Activated CD4-positive, alpha-beta T cell treated with anti-CD3 and anti-CD28 coated beads, Interleukin-2, amount 50 U/mL, for 24 hours (primary cell): ENCODE measurements at places on chromosomes 3 and 15.
A peak's percentile ranks its signal among the peaks of the same experiment; 100 is the strongest.

DNA sequence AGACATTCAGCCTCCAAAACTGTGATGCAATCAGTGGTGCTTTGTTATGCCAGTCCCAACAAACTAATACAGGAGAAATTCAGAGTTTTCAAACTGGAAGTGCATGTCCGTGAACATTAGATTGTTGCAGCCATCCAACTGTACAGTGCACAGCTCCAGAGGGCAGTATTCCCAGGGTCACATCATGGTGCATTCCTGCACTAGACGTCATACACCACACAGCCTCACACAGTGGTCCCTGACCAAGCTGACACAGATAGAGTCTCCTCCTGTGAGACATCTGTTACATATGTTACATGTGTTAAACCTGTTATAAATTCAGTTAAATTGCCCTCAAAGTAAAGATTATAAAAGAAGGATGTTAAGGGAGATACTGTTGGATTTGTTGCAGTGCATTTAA lies 209.0 kb downstream of the LRRN1 start:
- DNase-seq = no peak

DNA sequence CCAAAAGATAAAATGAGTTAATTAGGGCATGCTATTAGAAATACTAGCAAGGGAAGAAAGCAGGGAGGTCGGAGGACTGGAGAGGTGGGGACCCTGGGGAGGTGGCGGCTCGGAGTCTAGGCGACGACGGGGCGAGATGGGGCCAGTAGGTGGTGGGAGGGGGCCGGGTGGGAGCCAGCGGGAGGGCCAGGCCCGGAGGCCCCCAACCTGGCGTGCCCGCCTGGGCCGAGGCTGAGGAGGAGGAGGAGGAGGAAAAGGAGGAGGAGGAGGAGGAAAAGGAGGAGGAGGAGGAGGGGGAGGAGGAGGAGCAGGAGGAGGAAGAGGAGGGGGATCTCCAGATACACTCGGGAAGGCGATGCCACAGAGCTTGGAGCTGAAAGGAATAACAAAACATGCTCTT lies 426.2 kb downstream of the NR2F2 start:
- DNase-seq = no peak

- DNase-seq = no peak
These were observed 57.1 kb downstream of the ERC2 start for GRCh38 chr3:56411166-56411565.

GRCh38 chr3:135633078-135633477 lies 332.4 kb upstream of the PPP2R3A start:
- no peak for DNase-seq

DNA sequence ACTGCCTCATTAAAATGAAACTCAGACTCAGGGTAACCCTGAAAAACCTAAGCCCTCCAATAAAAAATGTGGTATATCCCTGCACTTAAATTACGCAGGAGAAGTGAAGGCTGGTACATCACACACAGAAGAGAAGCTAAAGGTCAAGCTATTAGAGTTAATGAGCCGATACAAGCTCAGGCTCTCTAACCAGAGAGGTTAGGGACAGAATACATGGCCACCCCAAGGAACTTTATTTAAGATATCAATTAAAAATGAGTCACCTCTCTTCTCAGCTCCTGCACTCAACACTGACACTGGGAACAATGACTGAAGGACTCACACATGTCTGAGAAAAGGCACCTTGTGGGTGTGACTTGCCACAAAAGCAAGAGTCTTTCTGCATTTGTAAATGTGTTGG lies 800.6 kb upstream of the CFAP20DC start:
- no peak for DNase-seq

DNA sequence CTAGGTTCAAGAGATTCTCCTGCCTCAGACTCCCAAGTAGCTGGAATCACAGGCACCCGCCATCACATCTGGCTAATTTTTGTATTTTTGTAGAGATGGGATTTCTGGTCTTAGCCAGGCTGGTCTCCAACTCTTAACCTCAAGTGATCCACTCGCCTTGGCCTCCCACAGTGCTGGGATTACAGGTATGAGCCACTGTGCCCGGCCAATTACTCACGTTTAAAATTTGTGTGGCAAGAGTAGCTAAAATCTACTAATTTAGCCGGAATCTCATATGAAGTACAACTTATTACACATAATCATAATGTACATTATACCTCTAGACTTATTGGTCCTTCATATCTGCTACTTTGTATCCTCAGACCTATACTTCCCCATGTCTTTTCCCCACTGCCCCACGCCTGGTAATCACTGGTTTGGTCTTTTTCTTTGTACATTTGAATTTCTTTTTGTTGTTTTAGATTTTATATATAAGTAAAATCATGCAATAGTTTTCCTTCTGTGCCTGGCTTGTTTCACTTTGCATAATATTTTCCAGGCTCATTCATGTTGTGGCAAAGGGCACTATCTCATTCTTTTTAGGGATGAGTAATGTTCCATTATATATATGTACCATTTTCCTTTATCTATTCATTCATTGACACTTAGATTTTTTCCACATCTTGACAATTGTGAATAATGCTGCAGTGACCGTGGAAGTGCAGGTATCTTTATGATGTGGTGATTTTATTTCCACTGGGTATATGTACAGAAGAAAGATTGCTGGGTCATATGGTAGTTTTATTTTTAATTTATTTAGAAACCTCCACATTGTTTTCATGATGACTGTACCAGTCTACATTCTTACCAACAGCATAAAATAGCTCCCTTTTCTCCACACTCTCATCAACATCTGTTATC lies 605.0 kb upstream of the CBLB start:
- peak; percentile 23 for DNase-seq

- no peak for DNase-seq
These were observed 141.0 kb upstream of the MYRIP start for GRCh38 chr3:39668420-39668819.

- DNase-seq = no peak
These were observed 17.9 kb upstream of the FAN1 start for GRCh38 chr15:30885814-30886213.

- no peak for DNase-seq
These were observed 117.7 kb downstream of the DNAJB8 start for GRCh38 chr3:128348805-128349531.

GRCh38 chr3:168025076-168025475 lies 70.6 kb downstream of the GOLIM4 start:
- no peak for DNase-seq

- DNase-seq = no peak
These were observed 1.5 kb upstream of the LIPC start for GRCh38 chr15:58430224-58430787.

GRCh38 chr3:100556673-100557310 lies 52.6 kb upstream of the ADGRG7 start:
- no peak for DNase-seq

DNA sequence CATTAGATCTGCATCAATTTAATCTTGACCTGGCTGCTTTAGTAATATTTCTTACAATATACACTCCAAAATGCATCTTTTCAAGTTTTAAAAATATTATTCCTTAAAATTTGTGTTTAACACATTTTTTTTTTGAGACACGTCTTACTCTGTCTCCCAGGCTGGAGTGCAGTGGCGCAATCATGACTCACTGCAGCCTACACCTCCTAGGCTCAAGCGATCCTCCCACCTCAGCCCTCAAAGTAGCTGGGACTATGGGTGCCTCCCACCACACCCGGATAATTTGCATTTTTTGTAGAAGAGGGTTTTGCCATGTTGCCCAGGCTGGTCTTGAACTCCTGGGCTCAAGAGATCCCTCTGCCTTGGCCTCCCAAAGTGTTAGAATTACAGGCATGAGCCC lies 73.6 kb downstream of the ETV5 start:
- no peak for DNase-seq

DNA sequence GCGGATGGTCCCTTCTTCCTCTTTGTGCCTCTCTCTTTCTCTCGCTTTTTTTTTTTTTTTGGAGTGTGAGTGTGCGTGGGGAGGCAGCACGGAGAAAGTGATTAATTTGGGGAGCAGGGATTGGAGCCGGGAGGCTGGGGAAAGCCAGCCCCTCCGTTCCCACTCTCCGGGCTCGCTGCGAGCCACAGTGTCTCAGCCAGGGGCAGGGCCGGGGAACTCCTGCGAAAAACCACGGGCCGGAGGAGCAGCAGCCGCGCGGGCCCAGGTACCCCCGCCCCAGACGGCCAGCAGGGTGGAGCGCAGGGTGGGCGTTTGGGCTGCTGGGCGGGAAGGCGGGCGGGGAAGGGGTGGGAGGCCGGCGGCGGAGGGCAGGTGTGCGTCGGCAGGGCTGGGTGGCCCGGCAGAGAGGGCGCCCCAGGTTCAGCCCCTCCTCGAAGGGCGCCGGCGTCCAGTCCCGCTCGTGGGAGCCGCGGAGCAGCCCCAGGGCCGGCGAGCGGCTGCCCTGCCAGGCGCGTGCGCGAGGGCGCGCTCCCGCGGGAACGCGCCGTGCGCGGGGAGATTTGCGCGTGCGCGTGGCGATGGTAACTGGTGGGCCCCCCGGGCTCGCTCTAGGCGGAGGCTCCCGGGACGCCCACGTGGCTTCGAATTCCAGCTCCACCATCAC lies 1.4 kb downstream of the CHL1 start:
- no peak for DNase-seq

GRCh38 chr3:45765958-45766357 lies 30.4 kb downstream of the SLC6A20 start:
- no peak for DNase-seq

- no peak for DNase-seq
These were observed 29.5 kb downstream of the PDE8A start for GRCh38 chr15:85011160-85011571.

DNA sequence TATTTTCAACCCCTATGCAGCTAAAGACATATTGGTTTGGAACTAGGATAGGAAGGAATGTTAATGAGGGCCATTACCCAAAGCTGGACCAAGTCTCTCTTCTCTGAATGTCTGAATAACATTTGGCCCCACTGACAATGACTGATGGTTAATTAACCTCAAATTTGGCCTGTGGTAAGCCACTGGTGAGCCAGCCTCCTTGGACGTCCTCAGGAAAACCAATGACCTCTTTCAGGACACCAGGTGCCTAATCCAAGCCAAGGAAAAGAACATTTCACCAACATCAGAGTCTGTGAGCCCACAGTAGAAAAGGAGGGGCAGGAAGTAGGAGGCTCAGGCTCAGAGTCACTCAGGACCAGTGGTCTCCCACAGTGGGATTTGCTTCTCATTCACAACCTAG lies 56.4 kb upstream of the ETV5 start:
- DNase-seq = no peak

DNA sequence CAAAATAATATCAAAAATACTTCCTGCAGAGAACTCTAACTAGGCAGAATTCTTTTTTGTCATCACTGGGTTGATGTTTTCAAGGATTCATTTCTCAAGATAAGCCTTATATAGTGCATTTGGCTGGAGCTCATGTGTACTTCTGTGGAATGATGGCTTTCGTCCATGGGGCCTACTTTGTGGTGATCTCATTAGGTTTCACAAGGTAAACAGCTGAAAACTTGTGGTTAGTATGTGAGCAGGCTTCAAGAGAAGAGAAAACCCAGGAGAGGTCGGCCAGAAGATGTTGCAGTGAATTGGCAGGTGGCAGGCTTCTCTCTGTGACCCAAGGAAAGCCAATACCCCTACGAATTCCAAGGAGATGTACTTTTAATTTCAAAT lies 121.4 kb upstream of the PHLDB2 start:
- no peak for DNase-seq

- DNase-seq = no peak
These were observed 73.1 kb upstream of the COL8A1 start for GRCh38 chr3:99565331-99565730.

GRCh38 chr3:95235916-95236315 lies 1173.1 kb downstream of the NSUN3 start:
- no peak for DNase-seq

- DNase-seq = no peak
These were observed 60.0 kb downstream of the AAGAB start for GRCh38 chr15:67194171-67195114.

DNA sequence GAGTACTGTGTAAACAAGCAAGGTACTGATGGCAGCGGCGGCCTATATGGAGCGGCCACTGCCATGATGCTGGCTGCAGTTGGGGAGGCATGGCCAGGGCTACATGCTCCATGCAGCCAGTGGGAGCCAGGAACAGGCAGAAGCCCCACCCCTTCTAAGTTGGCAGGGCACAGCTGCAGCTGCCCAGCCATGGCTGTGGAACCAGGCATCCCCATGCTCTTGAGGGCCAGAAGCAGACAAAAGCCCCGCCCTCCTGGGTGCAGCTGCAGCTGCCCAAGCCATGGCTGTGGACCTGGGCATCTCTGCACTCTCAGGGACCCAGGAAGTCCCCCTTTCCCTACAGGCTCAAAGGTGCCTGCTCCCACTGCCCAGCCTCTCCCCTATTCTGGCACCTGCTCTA lies 150.9 kb downstream of the FMN1 start:
- DNase-seq = no peak

GRCh38 chr15:23518104-23518503 lies 47.4 kb upstream of the MKRN3 start:
- DNase-seq = no peak

DNA sequence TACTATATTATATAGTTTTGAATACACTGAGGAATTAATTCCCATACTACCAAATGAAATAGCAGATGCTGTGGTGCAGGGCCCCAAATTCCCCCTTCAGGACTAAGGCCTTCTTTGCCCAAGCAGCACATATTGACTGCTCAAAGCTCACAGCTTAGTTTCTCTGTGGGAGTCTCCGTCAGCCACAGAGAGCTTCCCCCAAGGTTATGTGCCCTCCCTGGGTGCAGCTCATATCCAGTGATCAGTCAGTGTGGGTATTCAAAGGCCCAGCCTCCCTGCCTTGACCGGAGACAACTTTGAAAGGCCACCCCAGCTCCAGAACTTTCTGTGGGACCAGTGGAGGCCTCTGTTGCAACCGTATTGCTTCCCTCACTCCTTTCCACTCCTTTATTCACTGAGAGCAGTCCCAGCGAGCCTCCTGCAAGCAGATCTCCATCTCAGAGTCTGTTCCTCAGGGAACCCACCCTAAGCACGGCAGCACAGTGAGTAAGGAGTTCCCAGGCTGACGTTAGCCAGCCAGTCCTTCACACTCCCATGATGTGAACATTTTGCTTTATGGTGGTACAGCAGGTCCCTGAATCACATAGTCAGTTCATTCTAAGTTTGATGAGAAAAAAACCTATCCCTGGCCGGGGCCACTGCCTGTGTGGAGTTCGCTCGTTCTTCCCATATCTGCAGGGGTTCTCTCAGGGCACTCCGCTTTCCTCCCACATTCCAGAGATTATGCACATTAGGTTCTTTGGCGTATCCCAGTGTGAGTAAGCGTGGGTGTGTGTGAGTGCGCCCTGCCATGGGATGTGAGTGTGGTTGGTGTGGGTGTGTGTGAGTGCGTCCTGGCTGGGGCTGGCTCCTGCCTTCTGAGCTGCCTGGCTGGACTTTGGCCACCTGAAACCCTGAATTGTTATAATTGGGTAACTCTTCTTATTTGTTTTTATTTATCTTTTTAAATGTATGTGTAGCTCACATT lies 64.4 kb upstream of the PPARG start:
- no peak for DNase-seq

DNA sequence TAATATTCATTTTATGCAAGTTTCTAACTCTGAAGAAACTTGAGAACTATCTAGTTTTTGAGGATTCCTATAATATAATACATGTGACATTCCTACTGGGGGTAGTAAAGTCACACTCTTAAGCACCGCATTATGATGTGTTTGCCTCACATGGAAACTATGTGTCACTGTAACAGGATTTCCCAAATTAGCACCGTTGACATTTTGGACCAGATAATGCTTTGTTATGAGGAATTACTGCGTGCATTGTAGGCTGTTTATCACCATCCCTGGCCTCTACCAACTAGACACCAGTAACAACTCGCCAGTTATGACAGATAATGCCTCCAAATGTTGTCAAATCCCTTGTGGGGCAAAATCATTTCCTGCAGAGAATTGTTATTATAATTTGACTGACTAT lies 267.8 kb downstream of the RAP2B start:
- DNase-seq = no peak

GRCh38 chr3:188090620-188091309 lies 63.2 kb upstream of the LPP start:
- no peak for DNase-seq
